ENCODE measurements at places on chromosomes 2 and 18. TPM values are rescaled to one million over a fixed set of nuclear protein-coding genes. Genes with fewer than 3 reads are reported as not detected.

- DNase-seq = no peak
Measured at GRCh38 chr2:204477358-204477950, 67.8 kb upstream of the PARD3B start.

- DNase-seq = no peak
Measured at GRCh38 chr18:43661570-43661969, 384.3 kb upstream of the SYT4 start.

- no peak for DNase-seq
Measured at GRCh38 chr2:5352286-5352685, 339.9 kb upstream of the SOX11 start.

The SLC11A1 gene
- 32.0 TPM for total RNA-seq

The MBD5 gene
- 40.9 TPM for total RNA-seq

Measured in esophagus muscularis mucosa (tissue), 4 donors.